ENCODE measurements at places on chromosomes 3 and 15.

- no peak for DNase-seq
Observed at GRCh38 chr3:133910422-133910821, 14.7 kb upstream of the RAB6B start.

DNA sequence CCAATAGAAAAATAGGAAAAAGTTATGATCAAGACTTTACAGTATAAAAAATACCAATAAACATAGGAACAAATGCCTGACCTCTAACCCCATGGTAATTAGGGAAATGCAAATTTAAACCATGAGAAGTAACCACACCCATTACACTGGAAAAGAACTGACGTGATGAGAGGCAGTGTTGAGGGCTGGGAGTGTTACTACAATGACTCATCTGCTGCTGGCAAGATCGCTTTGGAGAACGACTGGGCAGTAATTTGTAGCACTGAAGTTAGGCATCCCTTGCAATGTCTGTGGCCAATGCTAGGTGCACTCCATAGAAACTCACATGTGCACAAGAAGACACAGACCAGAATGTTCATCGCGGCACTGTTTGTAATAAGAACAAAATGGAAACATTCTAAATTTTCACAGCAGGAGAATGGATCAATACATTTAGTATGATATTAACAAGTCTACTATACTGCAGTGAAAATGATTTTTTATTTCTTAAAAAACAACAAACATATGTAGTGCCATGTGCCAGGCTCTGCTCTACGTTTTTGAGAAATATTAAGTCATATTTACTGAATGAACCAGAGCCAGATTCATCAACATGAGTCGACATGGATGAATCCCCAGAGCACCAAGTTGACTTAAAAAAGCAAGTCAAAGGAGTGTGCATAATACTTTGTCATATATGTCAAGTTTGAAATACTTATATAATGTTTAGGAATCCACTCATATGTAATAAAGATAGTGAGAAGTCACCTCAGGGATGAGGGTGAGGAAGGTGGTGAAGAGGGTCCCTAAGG lies 37.6 kb upstream of the EPHB3 start:
- no peak for DNase-seq

- DNase-seq: no peak
Observed at GRCh38 chr3:72538070-72538745, 310.0 kb downstream of the SHQ1 start.

DNA sequence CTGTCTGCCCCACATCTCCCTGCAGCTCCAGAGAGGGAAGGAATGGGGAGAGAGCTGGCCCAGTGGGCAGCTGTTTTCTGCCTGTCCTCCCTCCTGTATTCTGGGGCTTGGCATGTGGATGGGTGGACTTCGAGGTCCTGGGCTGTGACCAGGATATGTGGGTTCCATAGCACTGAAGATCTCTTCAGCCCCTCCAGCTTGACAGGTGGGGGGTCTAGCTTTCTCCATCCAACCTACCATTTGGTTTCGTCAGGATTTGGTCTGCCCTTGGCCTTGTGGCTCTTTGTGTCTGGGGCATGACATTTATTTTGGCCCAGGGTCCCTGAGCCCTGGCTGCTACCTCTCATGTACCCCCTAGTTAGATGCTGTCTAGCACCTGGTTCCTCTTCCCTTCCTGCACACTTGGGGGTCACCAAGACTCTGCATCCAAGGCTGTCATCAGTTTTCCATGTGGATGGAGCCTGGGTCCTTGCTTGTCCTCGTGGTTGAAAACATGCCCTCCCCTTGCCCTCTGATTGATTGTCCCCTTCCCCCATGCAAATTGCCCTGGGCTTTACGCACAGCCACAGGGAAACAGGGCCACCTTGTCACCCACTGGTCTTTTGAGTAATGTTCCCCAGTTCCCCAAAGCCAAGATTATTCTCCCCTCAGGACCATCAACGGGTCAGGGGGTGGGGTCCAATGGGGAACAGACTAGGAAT lies 3.2 kb downstream of the EPHB3 start:
- DNase-seq: no peak

DNA sequence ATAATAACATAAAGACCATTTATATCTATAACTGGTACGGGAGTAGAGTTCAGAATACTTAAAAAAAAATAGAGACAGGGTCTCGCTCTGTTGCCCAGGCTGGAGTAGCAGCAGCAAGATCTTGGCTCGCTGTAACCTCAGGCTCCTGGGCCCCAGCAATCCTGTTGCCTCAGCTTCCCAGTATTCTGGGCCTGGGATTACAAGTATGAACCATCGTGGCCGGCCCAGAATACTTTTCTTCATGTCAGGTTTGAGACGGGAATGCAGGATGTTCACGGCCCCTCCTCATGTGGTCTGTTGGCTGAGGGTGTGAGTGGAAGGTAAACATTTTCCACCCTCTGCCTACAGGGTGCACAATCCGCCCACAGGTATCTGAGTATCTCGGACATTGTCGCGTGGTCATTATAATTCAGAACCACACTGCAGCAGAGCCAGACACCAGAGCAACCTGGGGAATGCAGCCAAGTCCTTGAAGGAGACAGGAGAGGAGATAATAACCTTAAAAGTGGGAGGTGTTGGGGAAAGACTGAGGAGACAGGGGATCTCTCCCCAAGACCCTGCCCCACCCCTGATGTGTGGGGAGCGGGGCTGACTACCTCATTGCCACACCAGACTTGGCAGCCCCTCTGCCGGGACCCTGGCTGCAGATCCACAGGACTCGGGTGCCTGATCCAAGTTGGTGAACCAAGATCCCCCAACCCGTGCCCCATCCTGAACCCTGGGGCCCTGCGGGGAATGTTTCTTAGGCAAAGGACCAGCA lies 106.8 kb downstream of the ADCY5 start:
- DNase-seq: no peak

GRCh38 chr15:99445272-99445850 lies 120.4 kb upstream of the MEF2A start:
- no peak for DNase-seq

GRCh38 chr3:163476179-163476578 lies 1602.1 kb downstream of the SI start:
- no peak for DNase-seq

DNA sequence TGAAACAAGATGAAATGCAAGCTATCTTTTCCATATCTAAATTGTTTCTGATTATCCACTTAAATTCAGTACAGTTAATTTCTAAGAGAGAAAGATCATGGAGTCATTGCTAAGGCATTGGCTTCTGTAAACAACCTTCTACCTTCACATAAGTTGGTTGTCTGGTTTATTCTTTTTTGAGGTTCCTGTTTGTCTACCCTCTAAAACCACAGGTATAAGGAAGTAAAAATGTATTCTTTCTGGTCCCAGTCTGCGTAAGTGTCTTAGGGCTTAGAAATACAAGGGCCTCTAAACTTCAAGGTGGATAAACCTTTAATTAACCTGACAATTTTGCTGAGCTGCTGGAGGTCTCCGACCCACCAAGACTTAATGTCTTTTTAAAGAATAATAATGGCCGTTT lies 3.6 kb upstream of the ATOSA start:
- no peak for DNase-seq

DNA sequence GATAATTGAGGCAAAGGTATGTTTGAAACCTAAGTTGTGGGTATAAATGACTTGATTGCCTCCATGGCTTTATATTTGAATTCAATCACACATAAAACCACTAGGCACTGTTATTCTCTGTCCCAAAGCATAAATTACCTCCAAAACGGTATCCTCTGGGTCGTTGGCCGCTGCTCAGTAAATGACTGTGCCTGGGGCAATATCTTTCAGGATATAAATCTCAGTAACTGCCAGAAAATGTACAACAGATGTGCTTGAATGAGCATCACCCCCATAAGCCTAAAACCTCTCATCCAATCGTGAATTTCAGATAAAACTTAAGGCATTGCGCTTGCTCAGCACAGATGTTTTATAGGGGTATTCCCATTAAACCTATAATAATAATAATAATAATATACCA lies 19.0 kb upstream of the C3orf49 start:
- DNase-seq: no peak

Measured in GM12864 (cell line).